ENCODE measurements at places on chromosomes 5 and 9.
A peak's percentile ranks its signal among the peaks of the same experiment; 100 is the strongest.

DNA sequence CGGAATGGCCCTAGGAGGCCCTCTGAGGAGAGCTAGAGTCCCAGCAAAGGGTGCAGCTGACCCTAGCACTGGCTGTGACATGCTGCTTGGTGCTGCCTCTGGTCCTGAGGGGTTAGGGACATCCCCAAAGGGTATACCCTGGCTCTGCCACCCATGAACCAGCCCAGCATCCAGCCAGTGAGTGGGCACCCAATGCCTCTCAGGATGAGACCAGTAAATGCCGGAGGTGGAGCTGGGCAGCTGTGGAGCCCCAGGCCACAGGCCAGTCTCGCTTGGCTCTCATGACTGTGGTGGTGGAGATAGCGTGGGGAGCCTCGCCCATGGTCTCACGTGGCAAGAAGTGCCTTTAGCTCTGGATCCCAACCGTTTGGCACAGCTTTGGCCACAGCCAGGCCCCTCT, 3.7 kb upstream of the CEL start:
- DNase-seq, result no peak

GRCh38 chr5:71982717-71983395, 124.4 kb upstream of the MAP1B start:
- no peak for DNase-seq

DNA sequence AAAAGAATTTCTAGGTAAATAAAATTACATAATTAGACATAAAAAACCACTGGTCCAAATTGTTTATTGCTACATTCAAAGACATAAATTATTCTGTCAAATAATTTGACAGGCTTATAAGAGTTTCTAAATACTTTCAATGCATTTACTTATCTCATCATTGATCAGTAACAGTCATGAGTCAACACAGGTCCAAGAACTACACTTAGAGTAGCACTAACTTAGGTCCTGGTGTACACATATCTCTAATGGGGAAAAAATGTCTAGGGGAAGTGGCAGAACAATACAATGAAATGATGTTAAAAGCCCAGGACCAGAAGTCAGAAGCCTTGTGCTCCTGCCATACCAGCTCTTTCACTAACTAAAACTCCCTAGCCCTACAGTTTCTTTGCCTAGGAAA, 96.5 kb upstream of the SLCO6A1 start:
- no peak for DNase-seq

DNA sequence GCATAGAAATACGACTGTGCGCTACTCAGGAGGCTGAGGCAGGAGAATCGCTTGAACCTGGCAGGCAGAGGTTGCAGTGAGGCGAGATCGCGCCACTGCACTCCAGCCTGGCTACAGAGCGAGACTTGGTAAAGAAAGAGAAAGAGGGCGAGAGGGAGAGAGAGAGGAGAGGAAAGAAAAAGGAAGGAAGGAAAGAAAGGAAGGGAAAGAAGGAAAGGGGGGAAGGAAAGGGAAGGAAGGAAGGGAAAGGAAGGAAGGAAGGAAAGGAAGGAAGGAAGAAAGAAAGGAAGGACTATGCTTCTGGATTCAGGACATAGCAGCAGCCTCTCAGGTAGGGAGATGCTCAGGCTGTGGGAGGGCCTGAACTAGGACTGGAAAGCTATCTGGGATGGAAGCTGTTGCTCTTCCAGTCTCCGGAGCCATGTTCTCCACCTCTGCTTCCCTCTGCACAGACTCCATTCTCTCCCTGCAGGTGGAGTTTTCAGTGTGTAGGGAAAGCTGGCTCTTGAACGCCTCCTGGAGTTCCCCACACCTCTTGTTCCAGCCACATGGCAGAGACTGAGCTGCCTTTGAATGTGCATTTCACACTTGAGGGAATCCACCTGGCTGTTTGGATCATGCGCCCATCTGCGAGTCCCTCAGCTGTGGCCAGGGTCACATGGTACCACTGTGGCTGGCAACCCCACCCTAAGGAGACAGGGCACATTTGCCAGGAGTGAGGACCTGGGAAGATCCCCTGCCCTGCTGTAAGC, 9.1 kb downstream of the SWI5 start:
- DNase-seq, result no peak

GRCh38 chr5:169939731-169940130, 40.6 kb downstream of the INSYN2B start:
- DNase-seq, result no peak

GRCh38 chr5:14039576-14039975, 95.1 kb upstream of the DNAH5 start:
- no peak for DNase-seq

DNA sequence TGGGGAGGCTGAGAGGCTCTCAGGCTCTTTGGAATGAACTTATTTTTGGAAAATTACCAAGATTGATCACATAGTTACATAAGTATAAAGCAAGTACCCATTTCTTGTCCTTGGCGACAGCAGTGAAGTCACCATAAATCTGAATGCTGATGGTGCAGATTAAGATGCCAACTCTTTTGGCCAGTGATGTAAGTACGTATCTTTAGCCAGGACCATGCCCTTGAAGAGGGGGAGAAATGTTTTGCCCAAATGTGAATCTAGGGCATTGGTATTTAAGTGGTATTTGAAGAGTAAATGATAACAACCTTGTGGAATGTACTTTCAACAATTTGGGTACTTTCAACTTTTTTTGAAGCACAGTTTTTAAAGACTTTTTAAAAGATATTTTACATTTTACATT, 68.2 kb upstream of the RAD23B start:
- DNase-seq, result no peak

- no peak for DNase-seq
Measured at GRCh38 chr5:59266410-59266809, 627.1 kb downstream of the PDE4D start.

GRCh38 chr9:16445141-16445920, 425.1 kb downstream of the BNC2 start:
- DNase-seq, result no peak

DNA sequence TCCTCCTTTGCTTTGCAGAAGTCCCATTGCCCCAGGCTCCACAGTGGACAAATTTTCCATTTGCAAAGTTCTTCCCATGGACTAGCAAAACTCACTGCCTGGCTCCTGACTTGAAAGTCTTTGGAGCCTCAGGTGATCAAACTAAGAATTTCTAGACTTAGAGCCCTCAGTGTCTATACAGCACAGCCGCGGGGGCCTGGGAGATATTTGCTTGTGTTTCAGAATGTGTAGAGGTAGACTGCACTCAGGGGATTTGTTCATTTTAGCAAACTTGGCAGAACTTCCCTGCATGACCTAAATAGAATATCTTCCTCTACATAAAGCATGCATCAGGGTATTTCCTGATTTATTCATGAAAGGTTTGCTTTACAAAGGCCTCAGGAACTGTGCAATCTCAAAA, 384.2 kb upstream of the ZNF462 start:
- DNase-seq, result no peak

GRCh38 chr5:178777520-178777919, 47.1 kb upstream of the ZNF354A start:
- DNase-seq, result no peak

DNA sequence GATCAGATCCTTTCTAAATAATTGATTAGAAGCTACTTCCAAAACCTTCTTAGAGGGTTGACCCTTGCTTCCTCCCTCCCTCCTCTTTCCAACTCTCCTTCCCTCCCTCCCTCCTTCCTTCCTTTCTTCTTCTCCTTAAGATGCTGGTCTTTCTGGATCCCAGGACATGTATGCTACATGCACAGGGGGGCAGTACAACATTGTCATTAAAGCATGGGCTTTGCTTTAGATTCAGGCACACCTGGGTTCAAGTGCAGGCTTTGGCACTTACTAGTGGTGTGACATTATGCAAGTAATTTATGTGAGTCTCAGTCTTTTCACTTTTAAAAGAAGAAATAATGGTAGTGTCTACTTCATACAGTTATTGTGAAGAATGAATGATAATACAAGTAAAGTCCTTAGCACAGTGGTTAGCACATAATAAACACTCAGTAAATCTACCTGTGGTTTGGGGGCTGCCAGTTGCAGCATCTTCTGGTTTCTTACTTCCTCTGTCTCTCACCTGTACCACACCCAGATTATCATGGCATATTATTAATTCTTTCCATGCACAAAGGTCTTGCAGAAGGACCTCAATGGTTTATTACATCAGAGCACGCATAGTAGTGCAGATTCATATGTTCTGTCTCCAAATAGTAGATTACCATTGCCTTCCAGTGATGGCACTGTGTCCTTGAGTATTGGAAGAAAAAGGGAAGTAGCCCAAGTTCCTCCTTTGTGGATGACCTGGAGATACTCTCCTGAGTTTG, 154.1 kb downstream of the ARHGAP26 start:
- DNase-seq, result no peak

DNA sequence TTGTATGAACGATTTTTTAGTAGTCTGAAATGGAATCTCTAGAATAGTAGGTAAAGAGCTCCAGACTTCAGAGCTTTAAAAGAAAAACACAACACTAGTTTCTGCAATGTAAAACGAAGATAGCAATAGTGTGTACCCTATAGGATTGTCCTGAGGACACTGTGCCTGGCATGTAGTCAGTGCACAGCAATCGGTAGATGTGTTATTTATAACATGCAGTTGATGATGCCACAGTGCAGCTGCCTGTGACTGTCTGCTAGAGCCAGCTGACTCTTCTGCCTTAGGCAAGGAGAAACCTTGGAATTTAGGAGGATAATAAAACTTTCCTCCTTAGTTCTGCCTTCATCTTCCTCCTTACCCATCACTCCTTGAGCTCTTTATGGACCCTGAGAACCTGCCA, 27.7 kb upstream of the TMOD1 start:
- DNase-seq, result no peak

DNA sequence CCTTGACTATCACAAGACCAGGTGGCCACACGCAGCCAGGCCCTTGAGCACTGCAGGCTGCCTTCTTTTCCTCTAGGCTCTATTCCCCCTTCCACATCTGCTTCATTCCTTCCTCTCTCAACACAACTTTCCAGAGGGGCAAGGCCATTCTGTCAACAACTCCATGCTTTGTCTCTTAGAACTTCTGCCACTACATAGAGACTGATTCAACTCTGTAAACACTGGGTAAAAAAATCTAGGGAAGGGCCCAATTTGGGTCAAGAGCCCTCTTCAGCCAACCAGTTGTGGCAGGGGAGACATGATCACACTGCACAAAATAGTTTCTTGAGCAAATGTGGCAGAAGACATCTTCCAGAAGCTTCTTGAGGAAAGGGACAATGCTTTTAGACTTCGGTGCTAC, 55.6 kb downstream of the ATPSCKMT start:
- DNase-seq, result no peak

DNA sequence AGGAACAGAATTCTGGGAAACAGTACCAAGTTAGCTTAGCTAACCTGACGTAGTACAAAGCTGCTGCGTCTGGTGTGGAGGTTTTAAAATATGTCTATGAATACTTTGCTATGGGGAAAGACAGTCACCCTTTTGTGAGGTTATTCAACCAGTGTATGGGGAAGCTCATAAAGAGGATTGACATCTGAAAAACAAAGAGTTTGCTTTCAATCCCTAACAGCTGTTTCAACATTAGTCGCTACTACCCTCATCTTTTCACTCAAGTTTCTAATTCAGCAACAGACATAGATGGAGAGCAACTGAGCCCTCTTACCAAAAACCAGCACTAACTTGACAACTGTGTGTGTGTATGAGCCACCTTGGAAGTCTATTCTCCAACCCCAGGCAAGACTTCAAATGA, 7.8 kb upstream of the MSANTD3 start:
- DNase-seq, result no peak

DNA sequence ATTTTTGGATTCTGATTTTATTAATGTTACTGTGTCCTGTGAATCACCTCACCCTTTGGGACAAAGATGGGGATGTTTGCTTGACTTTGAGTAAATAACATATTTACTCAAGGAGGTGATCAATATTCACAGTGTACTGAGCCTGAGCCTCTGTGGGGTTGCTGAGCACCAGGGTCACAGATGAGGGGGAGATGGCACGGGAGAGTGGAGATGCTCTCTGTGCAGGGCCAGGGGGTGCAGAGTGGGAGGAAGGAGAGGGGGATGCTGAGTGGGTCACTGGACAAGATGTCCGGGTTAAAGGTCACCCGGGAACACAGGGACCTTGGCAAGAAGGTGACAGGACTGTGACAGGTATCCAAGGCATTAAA, 4.0 kb downstream of the SQSTM1 start:
- no peak for DNase-seq

- DNase-seq, result no peak
Measured at GRCh38 chr9:33202552-33203201, 35.5 kb upstream of the B4GALT1 start.

- no peak for DNase-seq
Measured at GRCh38 chr9:82275258-82275927, 286.8 kb downstream of the SPATA31D1 start.

GRCh38 chr5:159041444-159042198, 58.1 kb downstream of the EBF1 start:
- DNase-seq, result no peak

DNA sequence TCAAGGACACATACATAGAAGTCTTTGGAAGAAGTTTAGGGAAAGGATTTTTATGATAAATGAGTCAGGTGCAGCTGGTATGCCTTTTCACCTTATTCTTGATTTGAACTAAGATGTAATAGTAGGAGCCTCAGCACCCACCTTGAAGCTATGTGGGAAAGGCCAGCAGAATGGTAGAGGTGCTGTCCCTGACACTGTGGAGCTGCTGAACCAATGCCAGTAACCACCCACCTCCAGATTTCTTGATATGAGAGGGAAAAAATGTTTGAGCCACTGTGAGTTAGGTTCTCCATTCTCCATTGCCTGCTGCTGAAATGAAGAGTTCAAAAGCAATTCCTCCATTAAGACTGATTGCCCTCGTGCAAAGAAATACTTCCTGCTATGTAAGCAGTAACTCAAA, 12.2 kb upstream of the HMGCR start:
- DNase-seq, result no peak

DNA sequence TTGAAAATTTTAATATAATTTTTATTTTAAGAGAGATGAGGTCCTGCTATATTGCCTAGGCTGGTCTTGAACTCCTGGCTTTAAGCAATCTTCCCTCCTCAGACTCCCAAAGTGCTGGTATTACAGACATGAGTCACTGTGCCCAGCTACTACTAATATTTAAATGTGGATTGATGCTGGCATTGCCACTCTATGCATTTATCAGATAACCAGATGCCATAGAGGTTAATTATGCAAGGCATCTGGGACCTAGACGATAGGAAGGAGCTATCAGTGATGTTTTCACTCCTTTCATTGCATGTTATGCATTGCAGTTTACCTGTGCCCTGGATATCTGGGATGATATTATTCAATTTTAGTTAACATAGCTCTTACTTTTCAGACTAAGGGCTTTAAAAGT, 127.0 kb downstream of the RPS23 start:
- DNase-seq, result no peak

GRCh38 chr5:157265714-157266285, at the start of gene CYFIP2:
Gene CYFIP2 (plus strand): TSS chr5:157266123. CDS start chr5:157285362, 19,239 bp downstream.
- peak; percentile 74 for DNase-seq

- no peak for DNase-seq
Measured at GRCh38 chr9:6696178-6696577, 50.6 kb upstream of the GLDC start.

All from effector CD8-positive, alpha-beta T cell (primary cell).